ENCODE measurements at places on chromosomes 1 and 21.

GRCh38 chr21:35770101-35770945 is 290.0 kb downstream of the SETD4 start:
- DNase-seq, result no peak

GRCh38 chr1:198119906-198120305 is 36.9 kb upstream of the NEK7 start:
- no peak for DNase-seq

- no peak for DNase-seq
These were observed 4.0 kb upstream of the CEP350 start for GRCh38 chr1:179950651-179951050.

- no peak for DNase-seq
These were observed 248.1 kb upstream of the GREM2 start for GRCh38 chr1:240860023-240860422.

GRCh38 chr1:70840260-70840953 is 207.2 kb downstream of the PTGER3 start:
- DNase-seq, result no peak

DNA sequence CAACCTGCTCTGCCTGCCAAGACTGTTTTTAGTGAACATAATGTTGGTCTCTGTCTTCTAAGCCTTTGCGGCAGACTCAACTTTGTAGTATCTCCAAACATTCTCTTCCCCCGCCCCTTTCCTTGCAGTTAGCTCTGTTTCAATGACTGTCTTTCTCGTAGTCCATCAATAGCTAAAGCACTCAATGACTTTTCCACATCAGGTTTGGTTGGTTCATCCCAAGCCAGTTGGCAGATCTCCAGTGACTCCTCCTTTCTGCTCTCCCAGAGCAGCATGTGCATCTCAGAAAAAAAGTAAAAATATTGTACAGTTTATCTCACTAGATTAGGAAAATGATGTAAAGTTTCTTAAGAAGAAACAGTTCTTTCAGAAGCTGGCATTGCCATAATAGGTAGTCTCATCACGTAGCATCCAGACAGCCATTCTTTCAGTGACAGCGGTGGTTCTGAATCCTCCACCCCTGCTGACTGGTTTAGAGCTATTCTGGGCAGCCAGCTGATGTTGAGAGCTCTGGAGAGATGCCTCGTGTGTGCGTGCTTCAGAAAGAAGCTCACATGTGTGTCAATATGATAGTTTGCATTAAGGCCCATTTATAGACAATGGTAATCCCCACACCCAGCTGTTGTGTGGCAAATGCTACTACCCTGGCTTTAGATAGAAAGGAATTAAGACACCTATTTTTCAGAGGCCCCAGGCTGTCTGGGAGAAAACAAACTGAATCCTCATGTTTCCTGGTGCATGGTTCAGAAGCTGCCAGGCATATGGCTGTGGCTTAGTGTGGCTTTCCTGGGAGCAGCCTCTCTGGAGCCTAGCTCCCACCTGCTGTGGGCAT is 53.2 kb downstream of the CNN3 start:
- no peak for DNase-seq

DNA sequence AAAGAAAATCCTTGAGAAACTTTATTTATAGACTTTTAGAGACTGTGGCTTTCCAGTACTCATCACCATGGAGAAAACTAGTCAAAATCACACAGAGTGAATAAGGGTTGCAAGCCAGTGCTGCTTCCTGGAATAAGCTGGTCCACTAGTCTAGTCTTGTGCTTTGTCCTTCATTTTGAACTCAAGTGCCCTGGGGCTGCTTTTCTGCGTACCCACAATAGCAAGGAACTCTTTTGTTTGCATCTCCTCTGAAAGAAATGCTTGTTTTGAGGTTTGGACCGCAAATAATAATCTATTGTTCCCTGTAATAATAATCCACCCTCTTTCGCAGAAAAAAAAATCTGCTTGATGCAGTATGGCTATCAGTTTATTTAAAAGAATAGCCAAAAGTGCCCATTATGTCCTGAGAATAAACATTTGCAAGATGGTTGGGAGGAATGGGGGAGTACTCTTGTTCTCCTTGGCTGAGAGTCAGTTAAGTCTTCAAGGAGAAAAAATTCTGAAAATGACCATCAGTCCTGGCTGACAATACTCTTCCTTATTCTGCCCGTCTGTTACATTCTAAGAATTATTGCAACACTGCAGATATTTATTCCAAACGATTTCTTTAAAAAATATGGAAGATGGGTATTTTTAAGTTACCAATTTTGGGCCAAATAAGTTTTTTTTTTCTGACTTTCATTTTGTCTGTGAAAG is 41.9 kb downstream of the MPZL1 start:
- DNase-seq, result no peak

DNA sequence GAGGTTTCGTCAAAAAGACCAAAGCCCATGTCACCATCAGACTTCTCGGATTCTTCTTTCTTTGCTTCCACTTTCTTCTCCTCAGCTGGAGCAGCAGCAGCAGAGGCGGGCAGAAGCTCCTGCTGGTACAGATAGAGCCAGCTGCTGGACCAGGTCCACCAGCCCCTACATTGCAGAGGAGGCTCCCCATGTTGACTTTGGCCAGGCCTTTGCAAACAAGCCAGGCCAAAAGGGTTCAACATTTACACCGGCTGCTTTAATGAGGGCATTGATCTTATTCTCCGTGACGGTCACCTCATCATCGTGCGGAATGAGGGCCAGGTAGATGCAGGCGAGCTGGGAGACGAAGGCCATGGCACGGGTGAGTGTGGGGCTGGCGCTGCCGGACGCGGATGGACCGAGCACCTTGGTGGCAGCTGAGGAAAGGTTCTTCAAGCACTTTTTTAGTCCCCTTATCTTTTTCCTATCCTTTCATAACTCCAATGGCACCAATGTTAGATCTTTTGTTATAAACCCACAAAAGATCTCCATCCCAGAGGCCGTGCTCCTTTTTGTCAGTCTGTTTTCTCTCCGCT is 358.5 kb downstream of the RGS7 start:
- DNase-seq, result no peak

- DNase-seq, result no peak
These were observed 416.1 kb downstream of the NPHP4 start for GRCh38 chr1:5576011-5576672.

GRCh38 chr1:6423321-6423999 is 1.1 kb upstream of the ESPN start:
- peak; percentile 70 for DNase-seq

GRCh38 chr1:246155923-246156322 is 351.2 kb downstream of the SMYD3 start:
- DNase-seq, result no peak

DNA sequence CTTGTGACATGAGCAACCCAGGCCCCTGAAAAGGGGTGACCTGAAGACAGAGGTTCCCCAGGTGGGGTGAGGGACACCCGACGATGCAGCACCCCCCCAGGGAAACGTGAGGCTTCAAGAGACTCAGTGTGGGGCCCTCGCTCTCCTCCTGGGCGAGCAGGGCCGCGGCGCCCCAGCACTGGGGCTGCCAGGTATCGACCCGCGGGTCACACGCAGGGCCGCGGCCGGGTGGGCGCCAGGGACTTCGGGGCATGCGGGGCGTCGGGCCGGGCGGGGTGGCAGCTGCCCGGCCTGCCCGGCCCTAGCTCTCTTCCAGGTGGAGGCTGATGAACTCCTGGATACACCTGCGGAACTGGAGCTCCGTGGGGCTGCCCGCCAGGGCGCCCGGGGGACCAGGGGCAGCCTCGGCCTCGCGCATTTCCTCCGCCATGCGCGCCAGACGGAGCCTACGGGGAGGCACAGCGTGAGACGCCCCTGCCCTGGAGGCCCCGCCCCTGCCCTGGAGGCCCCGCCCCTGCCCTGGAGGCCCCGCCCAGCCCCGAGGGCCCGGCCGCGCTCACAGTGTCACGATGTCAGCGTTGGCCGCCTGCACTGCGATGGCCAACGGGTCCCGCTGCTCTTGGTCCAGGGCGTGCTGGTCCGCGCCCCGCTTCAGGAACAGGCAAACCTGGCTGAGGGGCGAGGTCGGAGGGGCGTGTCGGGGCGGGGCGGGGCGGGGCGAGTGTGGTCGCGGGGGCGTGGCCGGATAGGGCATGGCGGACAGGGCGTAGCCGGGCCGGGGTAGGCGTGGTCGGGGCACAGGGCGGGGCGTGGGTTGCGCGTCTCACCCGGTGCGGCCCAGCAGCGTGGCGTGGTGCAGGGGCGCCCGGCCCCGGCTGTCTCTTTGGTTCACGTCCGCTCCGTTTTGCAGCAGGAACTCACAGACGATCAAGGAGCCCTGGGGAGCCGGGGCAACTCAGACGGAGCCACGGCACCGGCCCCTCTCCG is 13.3 kb downstream of the SCNN1D start:
- DNase-seq, result no peak

DNA sequence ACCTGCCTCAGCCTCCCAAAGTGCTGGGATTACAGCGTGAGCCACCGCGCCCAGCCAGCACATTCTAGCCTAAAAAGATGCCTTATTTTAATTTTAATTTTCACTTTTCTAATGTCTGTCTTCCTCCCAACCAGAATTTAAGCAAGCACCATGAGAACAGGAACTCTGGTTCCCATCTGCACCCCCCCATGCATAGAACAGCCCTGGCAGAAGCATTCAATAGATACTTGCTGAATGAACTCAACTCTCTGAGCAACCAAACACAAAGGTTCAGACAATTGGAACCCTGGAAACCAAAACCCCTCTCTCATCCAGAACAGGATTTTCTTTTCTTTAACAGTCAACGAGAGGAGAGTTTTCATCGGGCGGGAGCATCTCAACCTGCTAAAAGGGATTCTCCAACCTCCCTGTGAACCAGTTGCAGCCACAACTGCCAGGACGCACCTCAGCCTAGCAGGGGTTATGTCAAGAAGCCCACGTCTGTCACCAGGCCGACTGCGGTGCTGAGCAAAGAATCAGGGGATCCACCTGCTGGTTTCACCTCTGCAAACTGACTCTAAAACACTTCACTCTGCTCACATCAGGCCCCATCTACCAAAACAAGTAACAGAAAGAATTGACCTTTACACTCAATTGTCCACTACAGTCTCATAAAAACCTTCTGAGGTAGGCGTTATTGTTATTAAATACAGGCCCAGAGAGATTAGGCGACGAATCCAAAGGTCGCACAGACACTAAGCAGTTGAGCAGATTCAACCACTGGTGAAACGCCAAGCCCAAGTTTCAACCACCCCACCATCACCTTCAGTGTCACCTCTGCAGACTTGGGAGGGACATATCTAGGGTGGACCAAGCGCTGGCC is 1.7 kb downstream of the KIAA2013 start:
- DNase-seq, result no peak

DNA sequence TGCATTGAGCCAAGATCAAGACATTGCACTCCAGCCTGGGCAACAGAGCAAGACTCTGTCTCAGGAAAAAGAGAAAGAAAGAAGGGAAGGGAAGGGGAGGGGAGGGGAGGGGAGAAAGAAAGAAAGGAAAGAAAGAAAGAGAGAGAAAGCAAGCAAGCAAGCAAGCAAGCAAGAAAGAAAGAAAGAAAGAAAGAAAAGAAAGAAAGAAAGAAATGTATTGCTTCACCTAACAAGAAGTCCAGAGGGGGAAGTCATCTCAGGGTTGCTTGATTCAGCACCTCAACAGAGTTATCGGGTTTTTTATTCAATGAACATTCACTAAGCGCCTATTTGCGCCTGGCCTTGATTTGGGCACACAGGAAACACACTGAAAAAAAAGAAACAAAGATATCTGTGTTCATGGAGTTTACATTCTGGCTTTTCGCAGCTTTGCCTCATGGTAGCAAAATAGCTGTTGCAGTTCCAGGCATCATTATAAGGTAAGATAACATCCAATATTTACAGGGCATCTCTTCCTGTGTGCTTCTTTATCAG is 8.2 kb upstream of the RCSD1 start:
- DNase-seq, result no peak

Data from activated gamma-delta T cell treated with Interleukin-2 at 50 U/mL for 16 hours (primary cell).